IPS DF 6.9 (cell line): ENCODE measurements at places on chromosomes 2 and 18.
A peak's percentile ranks its signal among the peaks of the same experiment; 100 is the strongest.

DNA sequence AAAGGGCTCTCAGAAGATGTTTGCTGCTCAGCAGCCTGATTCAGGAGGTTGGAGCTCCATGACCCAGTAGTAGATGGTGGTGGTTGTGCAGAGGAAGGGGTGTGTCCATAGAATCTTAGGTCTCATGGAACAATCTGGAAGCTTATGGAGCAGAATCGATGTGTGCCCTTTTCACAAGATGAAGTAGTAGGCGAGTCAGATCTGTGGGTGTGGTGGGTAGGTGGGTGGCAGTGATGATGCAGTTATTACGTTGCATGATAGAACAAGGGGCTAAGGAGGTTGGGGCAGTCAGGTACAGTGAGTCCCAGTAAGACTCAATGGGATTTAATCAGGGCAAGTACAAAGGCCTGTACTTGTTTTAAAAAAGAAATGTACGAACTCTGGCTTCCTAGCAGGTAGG, 9.1 kb downstream of the TET3 start:
- DNase-seq = no peak

GRCh38 chr2:241653210-241653750, 15.8 kb downstream of the ATG4B start:
- DNase-seq = no peak

GRCh38 chr2:183163821-183164649, 39.8 kb downstream of the NUP35 start:
- DNase-seq = no peak

GRCh38 chr2:74383254-74383653, 3.1 kb upstream of the DCTN1 start:
- DNase-seq = no peak

DNA sequence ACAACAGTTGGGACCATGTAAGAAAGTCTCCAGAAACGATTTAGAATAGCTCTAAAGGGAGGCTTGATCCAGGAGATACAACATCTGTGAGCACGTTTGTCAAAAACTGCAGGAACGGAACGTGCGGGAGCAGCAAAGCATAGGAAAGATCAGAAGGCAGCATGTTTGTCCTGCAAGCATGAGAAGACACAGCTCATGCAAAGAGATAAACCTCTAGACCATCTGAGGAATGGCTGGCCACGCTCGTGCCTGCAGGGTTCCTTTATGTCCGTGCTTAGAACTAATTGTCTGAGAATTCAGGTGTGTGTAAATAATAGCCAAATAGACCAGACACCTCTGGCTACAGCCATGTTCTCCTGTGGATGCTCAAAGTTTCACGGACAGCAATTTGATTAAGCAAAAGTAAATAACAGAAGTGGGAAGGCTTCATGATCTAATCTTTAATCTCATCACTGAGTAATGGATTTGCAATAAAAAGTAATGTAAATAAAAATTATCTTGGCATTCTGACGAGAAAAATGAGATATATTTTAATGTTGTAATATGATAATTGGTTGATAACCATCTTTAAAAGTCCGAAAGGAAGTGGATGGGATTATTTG, 534.8 kb upstream of the CDH7 start:
- DNase-seq = no peak

DNA sequence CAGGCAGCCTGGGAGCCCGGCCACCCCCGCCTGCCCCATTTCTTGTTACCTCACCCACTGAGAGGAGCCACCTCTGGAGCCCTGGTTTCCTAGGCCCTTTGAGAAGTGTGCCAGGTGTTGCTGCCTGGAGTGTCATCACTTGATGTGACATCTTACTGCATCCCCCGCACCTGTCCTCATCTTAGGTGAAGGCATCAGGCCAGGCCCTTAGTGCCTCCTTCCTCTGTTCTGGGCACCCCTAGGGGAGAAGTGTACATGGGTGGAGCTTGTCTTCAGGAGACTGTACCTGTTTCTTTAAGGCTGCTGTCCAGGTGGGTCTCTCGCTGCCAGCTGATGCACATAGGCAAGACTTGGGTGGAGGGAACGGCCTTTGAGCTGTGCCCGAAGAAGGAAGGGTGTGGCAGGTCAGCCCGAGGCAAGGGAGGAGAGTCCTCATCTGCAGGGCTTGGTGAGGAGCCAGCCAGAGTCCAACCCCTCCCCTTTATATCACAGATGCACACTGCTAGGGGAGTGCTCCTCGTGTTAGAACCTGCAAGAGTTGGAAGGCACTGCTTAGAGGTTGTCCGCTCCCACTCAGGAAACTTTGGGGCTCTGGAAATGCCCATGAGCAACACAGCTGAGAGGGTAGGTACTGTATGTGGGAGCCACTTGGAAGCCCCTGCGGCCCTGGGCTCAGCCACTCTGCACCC, 45.9 kb downstream of the NCK2 start:
- no peak for DNase-seq

GRCh38 chr2:54665436-54665856, 58.0 kb upstream of the EML6 start:
- peak; percentile 60 for DNase-seq

- peak; percentile 16 for DNase-seq
Observed at GRCh38 chr2:116142644-116143227, 1671.8 kb upstream of the DDX18 start.

- DNase-seq = no peak
Observed at GRCh38 chr2:55239656-55240222, 7.3 kb downstream of the RPS27A start.

- no peak for DNase-seq
Observed at GRCh38 chr2:208097801-208098200, 26.5 kb downstream of the CRYGD start.

- DNase-seq = no peak
Observed at GRCh38 chr18:74804677-74805076, 207.0 kb downstream of the ZNF407 start.

GRCh38 chr2:124884315-124884714, 859.2 kb downstream of the CNTNAP5 start:
- no peak for DNase-seq

DNA sequence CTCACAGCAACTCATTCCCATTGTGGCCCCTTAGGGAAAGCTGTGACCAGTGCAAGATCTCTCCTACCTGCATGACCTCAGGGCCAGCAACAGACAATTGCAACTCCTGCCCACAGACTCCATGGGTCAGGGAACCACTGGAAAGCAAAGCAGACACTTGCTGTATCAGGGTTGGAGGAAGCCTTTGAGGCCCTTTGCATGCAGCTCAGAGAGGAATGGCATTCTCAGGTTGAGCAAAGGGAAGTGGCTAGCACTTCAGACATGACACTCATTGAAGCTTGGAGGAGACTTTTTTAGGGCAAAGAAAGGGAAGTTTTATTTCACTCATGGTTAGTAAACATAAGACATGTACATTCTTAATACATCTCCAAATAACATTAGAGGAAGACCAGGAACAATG, 22.1 kb downstream of the IL1F10 start:
- DNase-seq = no peak

- peak; percentile 35 for DNase-seq
Observed at GRCh38 chr2:88874063-88874657, 182.7 kb downstream of the RPIA start.
